HS-27A (cell line): ENCODE measurements at places on chromosomes 1 and 21.

- no peak for DNase-seq
Measured at GRCh38 chr1:66585002-66585401, 51.0 kb downstream of the SGIP1 start.

DNA sequence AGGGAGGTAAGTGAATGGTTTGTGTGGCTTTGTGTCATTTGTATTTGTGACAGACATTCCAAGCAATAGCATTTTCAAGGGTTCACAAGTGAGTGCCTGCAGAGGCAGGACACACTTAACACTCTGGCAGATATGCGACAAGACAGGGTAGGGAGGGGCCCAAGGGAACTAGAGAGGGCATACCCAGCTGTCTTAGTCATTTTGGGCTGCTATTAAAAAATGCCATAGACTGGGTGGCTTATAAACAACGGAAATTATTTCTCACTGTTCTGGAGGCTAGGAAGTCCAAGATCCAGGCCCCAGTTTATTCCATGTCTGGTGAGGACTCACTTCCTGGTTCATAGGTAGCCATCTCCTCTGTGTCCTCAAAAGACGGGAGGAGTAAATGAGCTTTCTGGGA, 137.4 kb downstream of the FGGY start:
- DNase-seq: peak; percentile 79

DNA sequence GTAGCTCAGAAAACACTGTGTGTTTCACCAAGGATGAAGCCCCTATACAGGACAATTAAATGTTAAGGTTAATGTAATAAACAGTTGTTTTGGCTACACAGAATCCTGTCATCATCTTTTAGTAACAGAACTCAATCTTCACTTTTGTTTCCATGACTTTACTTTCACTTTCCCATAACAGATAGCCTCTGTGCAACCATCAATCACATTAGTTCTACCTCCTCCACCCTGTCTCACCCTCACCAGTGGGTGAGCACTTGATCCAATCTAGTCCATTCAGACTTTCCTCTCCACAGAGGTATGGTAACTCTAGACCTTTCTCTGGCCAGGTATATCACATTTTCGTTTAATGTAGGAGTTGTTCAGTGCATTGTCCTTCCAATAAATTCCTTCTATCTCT, 1018.5 kb downstream of the ADGRL2 start:
- no peak for DNase-seq

DNA sequence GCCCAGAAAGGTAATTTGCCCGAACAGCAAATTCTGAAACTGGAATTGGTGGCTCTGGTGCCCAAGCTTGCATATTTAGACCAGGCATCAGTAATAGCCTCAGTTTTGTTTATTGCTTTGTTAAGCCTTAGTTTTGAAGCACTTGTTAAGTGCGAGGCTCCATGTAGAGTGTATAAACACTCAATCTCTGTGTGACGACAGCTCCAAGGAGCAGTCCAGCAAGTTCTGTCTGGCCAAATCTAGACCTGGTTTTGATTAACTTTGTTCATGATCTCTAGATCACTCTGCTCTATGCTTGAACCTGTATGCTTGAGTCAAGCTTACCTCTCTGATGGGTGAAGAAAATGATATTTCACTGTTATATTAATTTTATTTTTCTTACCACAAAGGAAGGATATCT, 37.4 kb downstream of the DOP1B start:
- DNase-seq: no peak

DNA sequence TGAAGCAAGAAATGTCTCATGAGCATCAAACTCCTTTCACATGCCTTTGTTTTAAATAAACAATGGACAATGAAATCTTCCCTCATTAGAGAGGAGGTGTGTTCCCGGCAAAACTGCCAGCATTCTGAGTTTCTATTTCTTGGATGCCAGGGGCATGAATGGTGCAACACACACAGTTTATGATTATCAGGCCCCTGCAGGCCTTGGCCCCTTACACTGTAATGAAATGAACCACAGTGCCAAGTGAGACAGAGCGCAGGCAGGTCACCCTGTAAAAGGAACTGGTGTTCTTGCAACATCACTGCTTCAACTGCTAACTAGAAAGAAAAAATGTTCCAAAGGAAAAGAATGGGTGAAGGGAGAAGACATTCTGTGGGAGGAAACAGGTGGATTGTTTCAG, 3.8 kb upstream of the PIGC start:
- DNase-seq: no peak

GRCh38 chr1:59504276-59504675, 207.4 kb downstream of the FGGY start:
- no peak for DNase-seq

GRCh38 chr21:45945066-45945867, 36.3 kb upstream of the COL6A1 start:
- DNase-seq: no peak

DNA sequence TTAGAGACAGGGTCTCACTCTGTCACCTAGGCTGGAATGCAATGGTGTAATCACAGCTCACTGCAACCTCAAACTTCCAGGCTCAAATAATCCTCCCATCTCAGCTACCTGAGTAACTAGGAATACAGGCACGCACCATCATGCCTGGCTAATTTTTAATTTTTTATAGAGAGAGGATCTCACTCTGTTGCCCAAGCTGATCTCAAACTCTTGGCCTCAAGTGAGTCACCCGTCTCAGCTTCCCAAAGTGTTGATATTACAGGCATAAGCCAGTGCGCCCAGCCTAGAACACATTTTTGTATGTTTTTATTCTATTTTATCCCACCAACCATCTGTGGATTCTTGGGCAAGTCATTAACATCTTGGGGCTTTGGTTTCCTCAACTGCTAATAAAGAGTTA, 100.5 kb downstream of the AK5 start:
- DNase-seq: no peak

DNA sequence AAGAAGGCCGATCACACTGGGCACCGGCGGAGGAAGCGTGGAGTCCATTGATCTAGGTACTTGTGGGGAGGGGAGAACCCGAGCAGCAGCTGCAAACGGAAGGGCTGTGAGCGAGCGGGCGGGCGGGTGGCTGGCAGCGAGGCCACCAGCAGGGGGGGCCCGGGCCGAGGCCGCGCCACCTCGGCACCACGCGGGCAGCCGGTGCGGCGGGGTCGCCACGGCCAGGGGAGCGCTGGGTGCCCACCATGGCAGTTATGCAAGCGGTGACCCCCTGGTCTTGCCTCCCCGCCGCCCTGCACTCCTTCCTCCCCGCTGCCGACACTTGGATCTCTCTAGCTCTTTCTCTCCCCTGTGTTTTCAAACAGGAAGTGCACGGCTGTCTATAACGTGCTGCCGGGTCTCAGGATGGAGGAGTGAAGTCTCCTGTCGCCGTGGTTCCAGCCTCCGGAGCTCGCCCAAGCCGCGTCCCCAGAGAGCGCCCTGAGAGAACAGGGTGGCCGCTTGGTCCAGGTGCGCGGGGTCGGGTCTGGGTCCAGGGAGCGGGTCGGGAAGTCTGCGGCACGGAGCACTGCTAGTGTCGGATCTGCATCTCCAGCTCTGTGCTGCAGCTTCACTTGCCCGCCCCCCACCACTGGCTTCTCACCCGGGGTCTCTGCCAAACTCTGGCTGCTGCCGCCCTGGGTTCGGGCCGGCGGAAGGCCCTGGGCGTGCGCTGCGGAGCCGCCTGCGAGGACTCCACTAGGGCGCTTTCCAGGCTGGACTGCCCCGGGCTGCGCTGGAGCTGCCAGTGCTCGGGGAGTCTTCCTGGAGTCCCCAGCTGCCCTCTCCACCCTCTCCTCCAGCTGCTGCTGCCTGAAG, 22.7 kb downstream of the LRRC8D start:
- peak; percentile 47 for DNase-seq

GRCh38 chr1:31934706-31935629, 3.2 kb downstream of the PTP4A2 start:
- no peak for DNase-seq

DNA sequence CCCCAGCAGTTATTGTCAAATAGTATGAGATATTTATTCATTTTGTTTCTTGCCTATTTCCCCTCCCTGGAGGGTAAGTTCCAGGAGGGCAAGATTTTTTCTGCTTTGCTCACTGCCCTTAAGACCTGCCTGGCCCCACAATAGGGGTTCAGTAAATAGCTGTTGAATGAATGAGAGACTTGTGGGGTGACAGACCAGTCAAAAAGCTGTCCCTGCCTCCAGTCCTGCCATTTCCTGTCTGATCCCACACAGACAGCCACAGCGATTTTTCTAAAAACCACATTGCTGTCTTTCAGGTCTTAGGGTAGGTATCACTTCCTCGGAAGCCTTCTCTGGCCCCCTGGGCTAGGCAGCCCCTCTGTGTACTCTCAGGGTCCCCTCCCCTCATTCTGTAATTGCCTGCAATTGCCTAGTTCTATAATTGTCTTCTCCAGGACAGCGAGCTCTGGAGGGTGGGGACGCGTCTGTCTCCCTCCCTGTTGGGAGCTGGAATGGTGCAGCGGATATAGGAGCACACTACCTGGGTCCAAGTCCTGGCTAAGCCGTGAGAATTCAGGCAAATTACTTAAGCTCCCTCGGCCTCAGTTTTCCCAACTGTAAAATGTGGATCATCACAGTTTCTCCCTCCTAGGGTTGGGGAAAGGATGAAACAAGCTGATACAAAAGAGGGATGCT, 1.8 kb upstream of the EXTL1 start:
- peak; percentile 24 for DNase-seq

GRCh38 chr1:116504308-116505156, 66.3 kb downstream of the CD58 start:
- DNase-seq: no peak

GRCh38 chr1:23807453-23807852, 6.9 kb upstream of the GALE start:
- no peak for DNase-seq

DNA sequence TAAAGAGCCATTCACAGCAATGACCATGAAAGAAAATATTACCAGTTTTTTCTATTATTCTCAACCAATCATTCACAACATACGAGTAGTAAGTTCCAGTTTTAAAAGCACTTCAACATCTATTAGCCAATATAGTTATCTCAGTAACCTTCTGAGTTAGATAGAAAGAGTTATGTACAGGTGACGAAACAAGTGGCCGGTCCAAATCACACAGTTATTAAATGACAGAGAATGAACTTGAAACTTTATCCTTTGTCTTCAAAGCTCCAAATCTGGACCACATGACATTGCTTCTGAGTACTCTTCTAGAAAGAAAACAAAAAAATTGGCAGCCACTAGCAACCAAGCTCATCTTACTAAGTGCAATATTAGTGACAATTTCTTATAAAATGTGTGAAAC, 393.8 kb downstream of the OMA1 start:
- DNase-seq: no peak

DNA sequence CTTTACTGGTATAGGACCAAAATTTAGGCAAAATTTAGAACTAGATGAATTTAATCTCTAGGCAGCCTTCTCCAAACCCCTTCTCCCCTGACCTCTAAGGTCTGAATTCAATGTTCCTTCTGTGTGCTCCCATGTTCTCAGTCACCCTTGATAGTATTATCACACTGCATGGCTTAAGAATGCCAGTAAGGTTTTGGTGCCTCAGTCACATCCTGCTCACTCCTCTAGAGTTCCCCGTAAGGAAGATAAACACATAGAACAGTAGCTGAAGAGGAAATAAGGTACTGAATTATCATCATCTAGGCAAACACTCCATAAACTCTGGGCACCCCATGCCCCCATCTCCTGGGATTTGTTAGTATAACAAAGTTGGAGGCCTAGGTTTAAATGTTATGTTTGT, 18.2 kb downstream of the PRRX1 start:
- DNase-seq: no peak

GRCh38 chr1:50426702-50427085, 3.5 kb upstream of the DMRTA2 start:
- DNase-seq: no peak

DNA sequence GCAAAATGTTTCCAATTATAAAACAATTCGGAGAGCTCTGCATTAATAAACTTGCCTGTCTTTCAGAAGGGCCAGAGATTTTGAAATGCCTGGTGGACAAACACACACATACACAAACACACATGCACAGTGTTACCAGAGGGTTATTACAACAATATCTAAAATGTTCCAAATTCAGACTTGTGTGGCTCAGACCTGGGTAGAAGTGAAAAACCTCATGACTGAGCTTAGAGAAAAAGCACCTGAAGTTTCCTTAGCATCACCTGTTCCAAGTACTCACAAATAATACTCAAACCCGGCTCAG, 247.9 kb downstream of the FOXD2 start:
- no peak for DNase-seq

DNA sequence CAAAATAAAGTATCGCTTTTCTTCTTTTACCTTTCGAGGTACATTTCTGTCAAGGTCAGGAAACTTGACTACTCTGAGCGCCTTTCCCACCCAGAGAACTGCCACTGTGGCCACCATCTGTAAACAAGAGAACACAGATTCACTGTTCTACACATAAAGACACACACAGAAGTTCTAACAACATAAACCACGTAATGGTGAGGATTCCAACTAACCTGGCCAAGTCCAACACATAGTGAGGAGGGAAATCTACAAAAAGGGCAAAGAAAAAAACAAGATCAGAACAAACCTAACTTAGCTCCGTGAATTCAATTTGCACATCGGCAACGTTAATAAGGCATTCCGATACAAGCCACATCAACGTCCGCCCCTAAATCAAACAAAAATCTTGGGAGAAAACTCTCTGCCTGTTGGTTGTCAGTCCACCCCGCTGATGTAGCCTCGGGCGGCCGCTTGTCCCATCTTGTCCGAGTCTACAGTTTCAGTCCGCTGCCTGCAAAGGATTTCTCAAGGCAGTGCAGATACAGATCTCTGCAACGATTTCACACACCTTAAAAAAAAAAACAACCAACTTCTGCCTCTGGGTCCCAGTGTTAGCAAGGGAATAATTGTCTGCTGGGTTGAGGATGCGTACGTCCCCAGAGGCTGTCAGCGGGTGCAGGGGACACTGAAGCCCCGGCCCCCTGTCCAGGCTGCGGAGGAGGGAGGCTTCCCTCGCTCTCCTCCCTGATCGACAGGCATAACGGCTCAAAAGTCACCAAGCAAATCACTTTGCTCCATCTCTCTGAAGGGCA, 1.0 kb downstream of the SLC35D1 start:
- DNase-seq: no peak

GRCh38 chr21:43817157-43818086, 28.0 kb downstream of the RRP1 start:
- DNase-seq: no peak

GRCh38 chr1:216531263-216532239, 108.3 kb upstream of the USH2A start:
- no peak for DNase-seq

- no peak for DNase-seq
Measured at GRCh38 chr1:226650236-226650841, 88.7 kb downstream of the ITPKB start.

DNA sequence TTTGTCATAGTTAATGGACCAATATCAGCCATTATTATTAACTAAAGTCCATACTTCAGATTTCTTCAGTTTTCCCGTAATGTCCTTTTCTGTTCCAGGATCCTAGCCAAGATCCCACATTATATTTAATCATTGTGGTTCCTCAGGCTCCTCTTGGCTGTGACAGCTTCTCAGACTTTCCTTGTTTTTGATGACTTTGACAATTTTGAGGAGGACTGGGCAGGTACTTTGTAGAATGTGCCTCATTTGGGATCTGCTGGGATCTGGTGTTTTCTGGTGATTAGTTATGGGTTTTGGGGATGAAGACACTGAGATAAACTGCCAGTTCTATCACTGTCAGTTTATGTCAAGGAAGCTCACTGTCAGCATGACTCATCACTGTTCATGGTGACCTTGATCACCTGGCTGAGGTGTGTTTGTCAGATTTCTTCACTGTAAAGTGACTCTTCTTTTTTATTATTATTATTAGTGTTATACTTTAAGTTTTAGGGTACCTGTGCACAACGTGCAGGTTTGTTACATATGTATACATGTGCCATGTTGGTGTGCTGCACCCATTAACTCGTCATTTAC, 66.3 kb downstream of the PCBP3 start:
- no peak for DNase-seq

GRCh38 chr1:23692308-23692871, 784 bp downstream of the RPL11 start:
- DNase-seq: no peak

- DNase-seq: no peak
Measured at GRCh38 chr1:245201827-245202226, 47.0 kb downstream of the KIF26B start.
